Mesendoderm (in vitro differentiated cells): ENCODE measurements at places on chromosomes 2 and 18.

- DNase-seq, result no peak
These were observed 89.1 kb downstream of the COL6A3 start for GRCh38 chr2:237324837-237325236.

DNA sequence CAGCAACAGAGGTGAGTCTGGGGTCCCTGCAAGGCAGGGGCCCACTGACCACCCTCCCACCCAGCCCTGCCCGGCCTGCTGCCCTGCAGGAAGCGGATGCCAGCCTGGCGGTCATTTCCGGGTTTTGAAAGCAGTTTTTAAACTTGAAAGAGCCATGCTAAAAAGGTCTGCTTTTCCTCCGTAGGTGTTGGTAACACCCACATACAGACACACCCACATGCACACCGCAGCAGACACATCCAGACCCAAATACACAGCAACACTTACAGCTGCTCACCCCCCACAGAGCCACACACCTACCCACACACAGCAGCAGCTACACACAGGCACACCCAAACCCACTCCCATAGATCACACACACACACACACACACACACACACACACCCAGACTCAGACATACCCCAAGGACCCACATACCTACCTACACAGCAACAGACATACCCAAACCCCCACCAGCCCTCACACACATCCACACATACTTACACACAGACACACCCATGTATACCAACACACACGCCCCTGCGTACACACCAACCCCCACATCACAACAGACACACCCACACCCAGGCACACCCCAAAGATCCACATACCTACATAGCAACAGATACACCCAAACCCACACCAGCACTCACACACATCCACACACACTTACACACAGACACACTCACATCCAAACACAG, 7.6 kb downstream of the ZFP36L2 start:
- DNase-seq, result peak; percentile 75

DNA sequence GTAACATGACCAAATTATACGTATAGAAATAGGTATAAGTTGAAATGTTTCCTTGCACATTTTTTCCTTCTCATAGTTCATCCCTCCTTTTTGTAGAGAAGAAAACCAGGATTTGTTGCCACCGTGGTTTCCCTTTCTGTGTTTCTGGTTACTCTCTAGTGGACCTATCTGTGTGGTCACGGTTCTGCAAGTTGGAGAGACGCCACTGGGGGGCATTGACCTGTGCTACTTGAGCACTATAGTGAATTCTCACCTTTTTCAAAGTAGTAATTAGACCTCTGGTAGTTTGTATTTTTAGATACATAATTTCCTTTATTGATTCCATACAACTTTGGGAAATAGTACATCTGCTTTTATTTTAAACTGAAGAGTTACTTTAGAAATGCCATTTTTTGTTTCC, 444.8 kb downstream of the PTPRM start:
- peak; percentile 48 for DNase-seq

- DNase-seq, result no peak
These were observed 35.5 kb downstream of the NXPH2 start for GRCh38 chr2:138744713-138745112.

- DNase-seq, result peak; percentile 98
These were observed 18.7 kb upstream of the SCYGR1 start for GRCh38 chr2:227406177-227407031.

- DNase-seq, result no peak
These were observed 121.0 kb upstream of the LRATD1 start for GRCh38 chr2:14511541-14511940.

- DNase-seq, result no peak
These were observed 350.8 kb downstream of the CYRIA start for GRCh38 chr2:16314691-16315457.

- DNase-seq, result peak; percentile 95
These were observed 568.4 kb downstream of the TNS1 start for GRCh38 chr2:217434180-217434975.

GRCh38 chr18:79871481-79872091, 73.8 kb downstream of the KCNG2 start:
- DNase-seq, result no peak

DNA sequence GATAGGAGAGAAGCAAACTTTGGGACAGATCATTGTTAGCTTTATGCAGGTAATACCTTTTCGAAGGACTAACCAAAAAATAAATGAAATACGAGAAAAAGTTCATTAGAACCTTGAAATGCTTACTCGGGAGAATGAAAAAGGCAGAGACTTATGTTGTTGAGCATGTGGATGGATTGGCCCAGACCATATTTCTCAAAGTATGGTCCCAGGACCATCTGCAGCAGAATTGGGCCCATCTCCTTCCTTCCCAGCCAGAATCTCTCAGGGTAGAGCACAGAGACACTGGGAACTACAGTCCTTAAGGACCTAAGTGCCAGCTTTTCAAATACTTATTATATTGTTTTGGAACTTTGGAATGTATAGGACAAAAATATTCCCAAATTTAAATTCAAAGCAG, 50.8 kb downstream of the KCTD18 start:
- no peak for DNase-seq

GRCh38 chr2:32479993-32480392, 123.2 kb downstream of the BIRC6 start:
- no peak for DNase-seq

GRCh38 chr18:44638034-44638540, 42.6 kb upstream of the SETBP1 start:
- DNase-seq, result no peak

- DNase-seq, result no peak
These were observed 1045.7 kb upstream of the CELF4 start for GRCh38 chr18:38611036-38611964.

DNA sequence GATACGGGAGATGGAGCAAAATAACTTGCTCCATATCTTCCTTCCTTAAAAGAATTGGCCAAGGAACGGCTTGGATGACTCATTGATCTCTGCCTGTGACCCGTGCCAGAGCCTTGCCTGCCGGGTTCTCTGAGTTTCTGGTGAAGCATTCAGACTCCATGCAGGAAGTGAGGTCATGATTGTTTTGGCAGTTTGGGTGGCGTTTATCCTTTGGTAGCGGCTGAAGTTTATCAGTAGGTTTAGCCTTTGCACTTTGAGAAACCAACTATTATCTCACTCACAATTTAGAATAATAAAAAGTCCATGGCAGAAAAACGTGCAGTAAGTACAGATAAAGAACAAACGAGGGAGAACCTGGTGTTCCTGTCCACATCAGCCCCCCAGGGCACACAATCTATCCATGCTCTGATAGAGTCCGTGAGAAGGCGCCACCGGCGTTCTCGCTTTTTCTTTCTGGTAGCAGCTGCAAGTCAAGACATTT, 15.0 kb upstream of the CTAGE1 start:
- DNase-seq, result peak; percentile 56

GRCh38 chr2:226788064-226788463, 11.6 kb downstream of the IRS1 start:
- DNase-seq, result no peak

DNA sequence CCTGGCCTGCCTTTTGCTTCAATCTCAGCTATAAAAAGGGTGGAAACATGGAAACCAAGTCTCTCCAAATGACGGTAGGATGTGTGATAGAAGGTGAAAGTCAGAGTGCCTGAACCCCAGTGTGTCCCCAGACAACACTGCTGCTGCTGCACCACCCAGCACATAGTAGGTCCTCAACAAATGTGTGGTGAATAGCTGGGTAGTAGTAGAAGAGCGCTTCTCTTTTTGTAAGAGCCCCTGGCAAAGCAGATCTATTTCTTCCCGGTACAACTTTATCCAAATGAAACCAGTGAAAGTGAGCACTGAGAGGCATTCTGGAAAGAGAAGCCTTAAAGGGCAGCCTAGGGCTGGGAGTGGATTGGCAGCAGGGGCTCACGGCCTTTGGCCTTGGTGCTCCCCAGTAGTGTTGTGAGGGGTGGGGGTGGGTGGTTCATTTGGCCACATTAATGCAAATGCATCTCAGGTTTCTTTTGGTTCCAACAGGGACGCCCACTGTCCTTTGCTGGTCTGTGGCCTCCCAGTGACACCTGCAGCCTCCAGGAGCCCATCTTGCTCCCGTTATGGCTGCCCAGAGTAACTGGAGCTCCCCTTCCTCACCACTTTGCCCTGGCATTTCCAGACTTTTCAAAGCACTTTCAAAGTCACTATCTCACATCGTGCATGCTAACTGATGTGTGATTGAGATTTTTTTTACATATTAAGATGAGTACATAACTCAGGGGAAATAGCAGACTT, 304.3 kb upstream of the EPAS1 start:
- DNase-seq, result no peak

- DNase-seq, result peak; percentile 57
These were observed 10.8 kb downstream of the EMILIN2 start for GRCh38 chr18:2857491-2858131.

GRCh38 chr2:27019931-27020855, 12.6 kb upstream of the TMEM214 start:
- no peak for DNase-seq

GRCh38 chr18:47788621-47789020, 141.8 kb downstream of the SMAD2 start:
- no peak for DNase-seq

- DNase-seq, result no peak
These were observed 239.1 kb downstream of the CPS1 start for GRCh38 chr2:210795506-210795905.

DNA sequence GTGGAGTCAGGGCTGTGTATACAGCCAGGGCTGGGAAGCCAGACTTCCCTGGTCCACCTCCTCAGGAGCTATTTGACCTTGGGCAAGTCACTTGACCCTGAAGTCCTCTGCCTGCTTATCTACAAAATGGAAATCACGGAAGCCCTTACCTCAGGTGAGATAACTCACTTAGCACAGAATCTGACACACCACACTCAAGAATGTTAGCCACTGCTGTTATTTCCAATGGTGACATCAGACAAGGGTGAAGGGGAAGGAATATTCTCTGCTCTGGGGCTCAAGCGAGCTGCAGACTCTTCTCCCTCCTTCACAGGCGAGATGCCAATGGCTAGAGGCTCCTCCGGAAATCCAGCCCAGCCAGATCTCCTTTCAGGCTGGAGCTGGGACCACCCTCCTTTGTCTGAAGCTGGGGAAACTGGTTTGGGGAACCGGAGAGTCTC, 189.6 kb downstream of the HAUS1 start:
- DNase-seq, result peak; percentile 96

DNA sequence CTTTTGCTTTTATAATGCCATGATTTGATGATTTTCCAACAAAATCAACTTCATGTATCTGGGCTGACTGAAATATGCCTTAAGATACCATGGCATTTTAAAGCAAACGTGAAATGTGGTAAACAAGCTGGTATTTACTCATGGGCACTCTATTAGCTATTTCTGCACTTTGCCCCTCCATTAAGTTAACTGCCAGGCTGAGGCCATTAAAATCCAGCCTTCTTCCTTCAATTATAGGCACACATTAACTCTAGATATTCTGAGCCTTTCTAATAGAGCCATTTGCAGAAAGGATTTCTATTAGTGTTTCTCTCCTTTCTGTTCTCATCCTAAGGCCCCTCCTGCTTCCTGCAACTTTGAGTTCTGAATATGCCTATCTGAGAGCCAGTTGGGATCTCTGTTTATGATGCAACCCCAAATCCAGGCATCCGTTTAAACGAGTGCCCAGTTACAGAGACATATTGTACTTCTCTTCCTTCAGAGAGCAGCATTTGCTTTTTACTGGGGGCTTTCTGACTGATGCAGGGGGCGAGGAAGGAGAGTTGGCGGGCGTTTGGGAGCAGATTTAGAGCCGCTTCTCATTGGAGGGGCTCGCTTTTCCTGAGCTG, 1.6 kb upstream of the KCNJ3 start:
- DNase-seq, result peak; percentile 11

DNA sequence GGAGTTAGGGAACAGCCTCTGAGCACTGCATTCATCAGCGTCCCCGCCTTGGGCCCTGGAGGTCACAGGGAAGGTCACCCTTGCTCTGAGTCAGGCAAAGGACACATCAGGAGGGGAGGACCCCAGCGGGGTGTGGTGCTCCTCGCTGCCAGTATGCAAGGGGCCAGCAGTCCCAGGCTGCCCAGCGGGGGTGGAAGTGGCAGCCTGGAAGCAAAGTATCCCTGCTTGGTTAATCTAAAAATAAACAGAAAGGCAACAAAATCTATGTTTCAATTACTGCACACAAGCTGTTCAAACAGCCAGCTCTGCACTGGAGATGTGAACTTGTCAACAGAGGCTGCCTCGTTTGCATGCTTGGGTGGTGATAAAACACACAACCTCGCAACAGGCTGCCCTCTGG, 164.1 kb downstream of the KLHL29 start:
- no peak for DNase-seq

DNA sequence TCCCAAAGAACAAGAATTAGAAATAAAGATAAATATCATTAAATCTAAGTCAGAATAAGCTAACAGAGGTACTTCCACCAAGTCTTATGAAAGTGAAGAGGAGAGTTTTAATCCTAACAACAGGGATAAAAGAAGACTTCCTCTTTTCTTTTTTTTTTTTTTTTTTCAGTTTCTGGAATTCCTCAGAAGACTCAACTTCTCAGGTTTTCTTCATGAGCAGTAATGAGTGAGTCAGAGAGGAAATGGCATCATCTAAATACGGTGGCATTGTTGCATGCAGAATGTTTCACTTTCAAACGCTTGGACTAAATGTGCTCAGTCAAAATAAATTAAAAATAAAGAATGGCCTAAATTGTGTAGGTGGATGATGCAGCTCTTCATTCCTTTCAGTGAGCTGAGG, 45.6 kb upstream of the ARHGAP15 start:
- peak; percentile 4 for DNase-seq

DNA sequence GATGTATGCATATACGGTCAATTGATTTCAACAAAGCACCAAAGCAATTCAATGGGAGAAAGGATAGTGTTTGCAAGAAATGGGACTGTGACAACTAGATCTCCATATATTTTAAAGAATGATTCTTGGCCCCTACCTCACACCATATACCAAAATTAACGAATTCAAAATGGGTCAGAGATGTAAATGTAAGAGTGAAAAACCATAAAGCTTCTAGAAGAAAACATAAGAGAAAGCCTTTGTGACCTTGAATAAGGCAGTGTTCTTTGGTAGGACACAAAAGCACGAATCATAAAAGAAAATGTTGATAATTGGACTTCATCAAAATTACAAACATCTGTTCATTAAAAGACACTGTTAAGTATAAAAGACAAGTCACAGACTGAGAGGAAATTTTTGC, 5.0 kb upstream of the PROC start:
- no peak for DNase-seq

- DNase-seq, result no peak
These were observed 112.7 kb downstream of the SMAD2 start for GRCh38 chr18:47817795-47818077.

- no peak for DNase-seq
These were observed 237.3 kb downstream of the DCDC2C start for GRCh38 chr2:3940661-3941060.

- DNase-seq, result no peak
These were observed 101.0 kb downstream of the HS6ST1 start for GRCh38 chr2:128217671-128218070.

- no peak for DNase-seq
These were observed 507.1 kb upstream of the ID2 start for GRCh38 chr2:8174641-8175257.

GRCh38 chr2:241801611-241802420, 7.2 kb upstream of the NEU4 start:
- DNase-seq, result peak; percentile 40

GRCh38 chr18:23502516-23503037, 734 bp upstream of the RMC1 start:
- no peak for DNase-seq

GRCh38 chr2:214265991-214266489, 144.8 kb upstream of the VWC2L start:
- DNase-seq, result no peak

GRCh38 chr2:10977003-10977402, 65.3 kb downstream of the KCNF1 start:
- no peak for DNase-seq

- DNase-seq, result no peak
These were observed 259.8 kb upstream of the RASGRP3 start for GRCh38 chr2:33216508-33217182.
